ENCODE measurements at places on chromosomes 16 and 17. TPM values are rescaled to one million over a fixed set of nuclear protein-coding genes. Genes with fewer than 3 reads are reported as not detected.

DNA sequence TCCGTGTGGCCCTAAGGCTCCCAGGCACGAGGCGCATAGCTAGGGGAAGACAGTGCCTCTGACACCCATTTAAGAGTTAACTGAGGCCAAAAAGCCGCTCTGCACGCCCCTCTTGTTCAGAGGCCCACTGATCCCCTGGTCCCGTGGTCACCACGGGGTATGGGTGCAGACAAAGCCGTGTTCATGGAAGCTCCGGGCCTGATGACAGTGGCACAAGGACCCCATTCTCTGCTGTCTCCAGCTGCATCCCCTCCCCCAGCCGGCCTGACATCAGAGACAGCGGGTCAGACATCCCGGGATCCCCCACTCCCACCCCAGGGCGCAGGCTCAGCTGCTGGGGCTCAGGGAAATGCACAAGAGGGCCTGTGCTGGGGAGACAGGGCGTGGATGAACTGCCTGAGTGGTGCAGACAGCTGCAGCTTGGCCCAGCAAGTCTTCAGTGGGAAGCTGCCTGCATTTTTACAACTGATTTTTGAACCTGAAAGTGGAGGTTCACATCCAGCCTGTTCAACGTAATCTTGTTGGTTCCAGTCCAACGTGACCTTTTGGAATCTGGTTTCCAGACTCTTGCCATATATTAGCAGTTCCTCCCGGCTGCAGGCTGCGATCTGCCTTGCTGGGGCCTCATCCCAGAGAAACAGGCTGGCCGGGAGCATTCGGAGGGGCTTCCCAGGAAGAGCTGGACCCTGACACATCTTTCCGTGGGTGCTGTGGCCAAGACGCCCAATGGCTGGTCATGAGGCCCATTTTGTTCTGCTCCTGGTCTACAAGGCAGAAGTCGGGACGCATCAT is 9.7 kb upstream of the BAHCC1 start:
- DNase-seq, result no peak

GRCh38 chr16:13997933-13998332 is 73.2 kb upstream of the MRTFB start:
- no peak for DNase-seq

DNA sequence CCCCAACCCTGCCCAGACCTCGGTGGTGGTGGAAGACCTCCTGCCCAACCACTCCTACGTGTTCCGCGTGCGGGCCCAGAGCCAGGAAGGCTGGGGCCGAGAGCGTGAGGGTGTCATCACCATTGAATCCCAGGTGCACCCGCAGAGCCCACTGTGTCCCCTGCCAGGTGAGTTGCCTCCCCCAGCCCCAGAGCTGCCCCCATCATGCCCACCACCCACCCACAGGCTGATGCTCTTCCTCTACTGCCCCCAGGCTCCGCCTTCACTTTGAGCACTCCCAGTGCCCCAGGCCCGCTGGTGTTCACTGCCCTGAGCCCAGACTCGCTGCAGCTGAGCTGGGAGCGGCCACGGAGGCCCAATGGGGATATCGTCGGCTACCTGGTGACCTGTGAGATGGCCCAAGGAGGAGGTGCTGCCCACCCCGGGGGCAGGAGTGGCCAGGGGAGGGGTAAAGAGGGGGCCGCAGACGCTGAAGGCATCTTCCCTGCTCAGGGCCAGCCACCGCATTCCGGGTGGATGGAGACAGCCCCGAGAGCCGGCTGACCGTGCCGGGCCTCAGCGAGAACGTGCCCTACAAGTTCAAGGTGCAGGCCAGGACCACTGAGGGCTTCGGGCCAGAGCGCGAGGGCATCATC is 8.4 kb downstream of the GALK1 start:
- no peak for DNase-seq

DNA sequence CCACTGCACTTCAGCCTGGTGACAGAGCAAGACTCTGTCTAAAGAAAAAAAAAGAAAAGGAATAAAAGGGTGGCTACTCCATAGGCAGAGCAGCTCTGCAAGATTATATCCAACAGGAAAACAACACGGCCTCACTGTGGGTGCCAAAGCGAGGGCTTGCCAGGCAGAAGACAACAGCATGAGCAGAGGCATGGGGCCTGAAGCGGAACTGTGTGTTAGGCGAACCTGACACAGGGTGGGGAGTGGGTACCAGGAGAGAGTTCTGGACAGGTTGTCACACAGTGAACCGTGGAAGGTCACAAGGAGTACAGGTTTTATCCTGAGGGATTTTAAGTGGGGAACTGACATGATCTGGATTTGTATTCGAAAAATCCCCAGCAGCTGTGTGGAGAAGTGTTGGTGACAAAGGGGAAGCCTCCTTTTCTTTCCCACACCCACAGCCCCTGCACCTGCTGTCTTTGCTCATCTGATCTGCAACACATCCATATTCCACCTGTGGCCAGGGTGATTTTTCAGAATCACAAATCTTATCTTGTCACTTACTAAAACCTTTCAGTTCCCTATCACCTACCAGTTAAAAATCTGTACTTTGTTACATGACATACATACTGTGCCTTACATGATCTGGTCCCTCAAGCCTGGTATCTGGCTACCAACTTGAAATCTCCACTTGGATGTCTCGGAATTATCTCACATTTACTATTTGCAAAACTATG is 23.2 kb upstream of the ARHGAP17 start:
- no peak for DNase-seq

DNA sequence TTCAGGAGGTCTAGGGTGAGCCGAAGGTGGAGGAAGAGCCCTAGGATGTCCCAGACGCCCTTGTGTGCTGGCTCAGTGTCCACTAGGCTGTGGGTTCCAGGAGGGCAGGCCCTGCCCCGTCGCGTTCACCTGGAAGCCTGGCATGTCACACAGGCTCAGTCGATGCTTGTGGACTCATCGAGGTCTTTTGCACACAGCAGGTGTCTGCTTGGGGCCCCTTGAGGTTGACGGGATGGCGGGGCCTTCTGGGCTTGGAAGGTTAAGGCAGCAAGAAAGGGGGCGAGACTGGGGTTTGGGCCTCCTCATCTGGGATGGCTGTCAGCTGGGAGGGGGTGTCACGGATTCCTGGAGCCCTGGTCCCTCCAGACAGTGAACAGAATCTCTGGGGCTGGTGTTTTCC is 1.9 kb downstream of the RAP1GAP2 start:
- DNase-seq, result no peak

DNA sequence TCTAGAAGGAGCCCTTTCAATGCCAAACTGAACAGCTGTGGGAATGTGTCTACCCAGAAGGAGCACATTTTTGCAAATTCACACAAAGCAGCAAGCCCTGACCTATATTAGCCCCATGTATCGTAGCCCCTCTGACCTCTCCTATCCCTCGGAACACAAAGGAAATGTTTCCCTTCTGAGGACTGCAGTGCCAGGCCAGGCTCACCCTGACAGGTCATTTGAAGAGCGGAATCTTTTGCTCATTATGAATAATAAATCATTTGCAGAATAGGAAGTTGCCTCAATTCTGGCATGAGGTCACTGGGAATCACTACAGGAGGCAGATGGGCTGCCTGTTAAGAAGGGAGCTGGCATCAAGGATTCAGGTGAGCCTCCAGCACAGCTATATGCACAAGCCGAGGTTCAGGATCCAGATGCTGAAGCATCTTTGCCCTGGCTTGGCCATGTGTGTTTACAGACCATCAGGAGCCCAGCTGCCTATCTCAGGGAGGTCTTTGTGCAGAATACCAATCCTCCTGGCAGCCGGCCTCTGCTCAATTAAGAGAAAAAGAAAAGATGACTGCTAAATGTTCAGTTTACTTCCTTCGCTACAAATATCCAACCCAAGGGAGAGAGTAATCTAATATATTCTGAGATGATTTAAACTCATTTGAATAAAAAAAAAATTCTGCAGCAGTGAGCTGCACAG is 119.4 kb downstream of the USP31 start:
- DNase-seq, result no peak

DNA sequence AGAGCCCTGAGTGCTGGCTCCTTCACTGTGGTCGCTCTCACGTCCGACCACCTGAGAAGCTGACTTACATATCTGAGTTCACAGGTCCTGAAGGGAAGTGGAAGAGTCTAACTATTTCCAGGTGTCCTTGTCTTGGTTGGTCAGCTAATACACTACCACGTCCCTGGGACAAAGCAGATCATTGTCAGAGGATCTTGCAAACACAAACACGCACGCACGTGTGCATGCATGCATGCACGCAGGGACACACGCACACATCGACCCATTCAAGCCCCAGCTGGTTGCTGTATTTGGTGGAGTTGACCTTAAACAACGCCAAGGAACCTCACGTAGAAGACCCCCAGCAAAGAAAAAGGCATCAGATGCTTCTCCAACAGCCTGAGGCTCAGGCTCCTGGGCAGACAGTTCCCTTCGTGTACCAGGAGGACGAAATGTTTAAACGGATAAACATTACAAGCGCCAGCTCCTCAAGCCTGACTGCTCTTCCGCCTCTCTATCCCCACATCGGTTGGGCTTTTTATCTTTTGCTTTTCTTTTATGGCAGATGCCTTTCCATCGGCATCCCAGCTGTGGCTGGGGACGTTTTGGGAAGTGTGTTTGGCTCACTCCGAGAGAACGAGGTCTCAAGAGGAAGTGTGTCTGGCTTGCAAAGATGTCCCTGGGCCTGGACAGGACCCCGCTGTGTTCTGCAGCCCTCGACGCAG is 95.8 kb downstream of the TBC1D16 start:
- no peak for DNase-seq

- no peak for DNase-seq
Observed at GRCh38 chr16:5758281-5758680, 660.7 kb upstream of the EEF2KMT start.

DNA sequence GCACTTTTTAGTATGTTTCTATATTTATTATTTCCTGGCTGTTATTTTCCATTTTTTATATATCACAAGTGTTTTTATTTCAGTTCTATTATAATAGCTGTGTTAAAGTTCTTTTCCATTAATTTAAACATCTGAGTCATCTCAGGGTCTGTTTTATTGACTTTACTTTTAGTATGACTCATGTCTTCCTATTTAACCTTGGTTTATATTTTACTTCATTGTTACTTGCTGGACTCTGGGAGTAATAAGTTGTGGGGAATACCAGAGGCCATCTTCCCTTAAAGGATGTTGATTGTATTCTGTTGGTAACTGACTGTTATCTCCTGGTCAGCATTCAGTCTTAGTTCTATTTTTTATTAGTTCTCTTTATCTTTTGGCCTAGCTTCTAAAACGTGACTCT is 1508.2 kb downstream of the CDH11 start:
- peak; percentile 80 for DNase-seq

DNA sequence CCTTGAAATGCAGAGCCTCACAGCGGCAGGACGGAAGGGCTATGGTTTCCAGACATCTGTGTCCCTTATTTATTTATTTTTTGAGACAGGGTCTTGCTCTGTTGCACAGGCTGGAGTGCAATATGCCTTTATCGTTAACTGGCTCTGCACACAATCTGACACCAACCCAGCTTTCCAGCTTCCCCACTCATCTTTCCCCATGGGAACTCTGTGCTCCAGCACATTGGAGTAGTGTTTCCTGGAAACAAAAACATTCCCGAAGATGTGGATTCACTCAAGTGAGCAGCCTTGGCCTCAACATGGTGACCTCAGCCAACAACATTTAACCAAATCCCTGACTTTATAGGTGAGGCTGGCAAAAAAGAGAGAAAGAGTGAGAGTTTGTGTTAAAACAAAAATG is 307.1 kb downstream of the TMEM114 start:
- no peak for DNase-seq

- no peak for DNase-seq
Observed at GRCh38 chr16:4426021-4426684, 485 bp downstream of the DNAJA3 start.

GRCh38 chr17:57135789-57136291 is 50.8 kb downstream of the AKAP1 start:
- DNase-seq, result no peak

DNA sequence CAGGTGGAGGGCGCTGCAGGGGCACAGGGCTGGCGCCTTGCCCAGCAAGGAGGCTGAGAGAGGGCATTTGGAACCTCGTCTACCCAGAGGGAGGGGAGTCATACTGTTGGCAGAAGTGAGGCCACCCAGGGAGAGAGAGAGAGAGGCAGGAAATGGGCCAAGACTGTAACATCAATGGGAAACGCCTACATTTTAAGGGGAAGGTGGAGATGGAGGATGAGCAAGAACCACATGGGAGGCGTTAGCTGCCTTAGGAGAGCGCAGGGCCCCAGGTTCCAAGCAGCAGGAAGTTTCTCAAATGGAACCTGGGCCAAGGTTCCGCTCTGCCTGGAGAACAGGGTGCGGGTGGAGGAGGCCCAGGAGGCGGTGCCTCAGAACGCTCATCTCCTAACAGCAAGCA is 2.7 kb upstream of the WFDC1 start:
- DNase-seq, result peak; percentile 69

GRCh38 chr17:45162025-45162687 is 481 bp downstream of the HEXIM2 start:
- DNase-seq, result no peak

GRCh38 chr17:28366605-28367004 is 1.6 kb upstream of the SEBOX start:
- no peak for DNase-seq

- peak; percentile 90 for DNase-seq
Observed at GRCh38 chr16:4392382-4393239, 21.0 kb downstream of the VASN start.

GRCh38 chr16:3655030-3655395 is 522 bp downstream of the DNASE1 start:
- no peak for DNase-seq

DNA sequence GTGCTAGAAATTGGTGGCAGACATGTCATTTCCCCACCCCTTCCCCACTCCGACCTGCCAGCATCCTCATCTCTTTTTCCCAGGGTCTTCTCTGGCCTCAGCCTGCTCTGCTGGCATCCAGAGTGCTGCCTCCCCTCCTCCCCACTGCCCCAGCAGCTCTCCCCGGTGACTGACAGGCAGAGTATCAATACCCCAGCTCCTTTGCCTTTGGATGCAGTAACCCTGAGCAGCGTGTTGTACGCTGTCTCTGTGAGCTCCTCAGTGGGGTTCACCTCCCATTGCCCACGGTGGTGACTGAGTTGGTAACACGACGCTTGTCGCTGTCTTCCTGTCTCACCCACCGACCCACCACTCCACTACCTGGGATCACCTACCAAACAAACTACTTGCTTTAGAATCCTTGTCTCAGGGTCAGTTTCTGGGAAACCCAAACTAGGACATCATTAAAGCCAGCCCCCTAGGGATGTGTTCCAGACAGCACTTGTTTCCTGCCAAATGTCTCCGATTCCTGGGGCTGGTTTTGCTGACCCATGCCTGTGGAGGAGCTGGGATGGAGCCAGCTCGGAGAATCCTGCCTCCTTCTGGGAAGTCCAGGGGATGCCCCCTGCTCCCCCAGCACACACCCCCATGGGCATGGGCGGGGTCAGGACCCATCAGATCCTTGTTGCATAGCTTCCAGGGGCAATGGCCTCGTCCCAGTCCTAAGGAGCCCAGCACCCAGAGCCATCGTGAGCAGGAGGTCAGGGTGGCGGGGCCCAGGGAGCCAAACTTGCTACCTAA is 8.3 kb upstream of the SBK1 start:
- DNase-seq, result no peak

- no peak for DNase-seq
Observed at GRCh38 chr17:60362329-60362728, 29.6 kb downstream of the USP32 start.

Gene STH
- total RNA-seq, result not detected

Gene KRTAP16-1
- total RNA-seq, result not detected

Gene MPV17L
- total RNA-seq, result not detected

Gene USP6
- total RNA-seq, result 0.02 TPM

Gene RNF112
- total RNA-seq, result 1.4 TPM

Gene KRT40
- total RNA-seq, result not detected

Gene SCPEP1
- total RNA-seq, result 156 TPM

Gene RGS9
- 3.8 TPM for total RNA-seq

Gene TEX19
- 0.72 TPM for total RNA-seq

Gene TBX2
- total RNA-seq, result 1.5 TPM

Gene IQCK
- 16.2 TPM for total RNA-seq

Gene C16orf95
- total RNA-seq, result 13.4 TPM

Gene ALOX12
- not detected for total RNA-seq

Gene TOX3
- 0.31 TPM for total RNA-seq

Gene CFAP97D1
- total RNA-seq, result not detected

Measured in H4 (cell line).